Stimulated activated CD8-positive, alpha-beta memory T cell treated with anti-CD3 and anti-CD28 coated beads, Interleukin-7, amount 100 ng/mL, for 24 hours (primary cell): ENCODE measurements at places on chromosomes 7 and 10.

DNA sequence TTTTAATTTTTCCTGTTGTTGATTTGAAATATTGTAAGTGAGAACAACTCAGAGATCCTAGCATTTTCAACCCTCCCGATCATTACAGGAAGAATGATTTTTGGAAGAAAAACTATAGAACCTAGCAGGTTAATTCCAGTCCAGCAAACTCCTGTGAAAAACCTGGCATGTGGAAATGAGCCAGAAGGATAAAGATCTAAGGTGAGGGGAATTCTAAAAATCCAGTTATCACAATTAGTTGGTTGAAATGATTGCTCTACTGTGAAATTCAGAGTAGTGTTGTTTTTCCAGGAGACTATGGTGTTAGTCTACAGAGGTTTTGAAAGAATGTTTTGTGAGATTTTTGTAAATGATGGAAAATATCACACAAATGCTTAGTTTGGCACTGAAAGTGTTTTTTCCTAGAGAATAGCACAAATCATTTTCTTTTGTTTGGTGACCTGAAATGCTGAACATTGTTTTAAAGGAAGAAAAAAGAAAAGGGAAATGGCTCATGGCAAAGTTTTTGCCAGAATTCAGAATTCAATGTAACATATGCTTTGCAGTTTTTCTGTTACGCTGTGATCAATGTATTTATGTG lies 152.4 kb upstream of the SLC26A5 start:
- no peak for DNase-seq

DNA sequence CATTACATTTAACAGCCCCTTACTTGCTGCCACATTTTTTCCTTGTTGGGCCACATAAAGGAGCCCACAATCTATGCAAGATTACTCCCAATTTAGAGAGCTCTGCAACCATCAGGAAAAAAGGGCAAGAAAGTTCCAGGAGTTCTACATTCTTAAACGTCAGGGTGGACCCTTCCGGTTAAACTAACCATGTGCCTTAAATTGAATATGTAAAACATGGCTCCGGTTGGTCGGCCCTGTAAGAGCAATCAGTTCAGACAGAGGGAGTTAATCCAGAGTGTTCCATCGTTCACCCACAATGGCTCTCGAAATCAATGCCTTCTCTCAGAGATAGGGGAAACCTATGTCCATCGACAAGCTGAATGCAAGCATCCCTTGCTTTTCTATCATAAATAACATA lies 253.7 kb upstream of the PFKP start:
- DNase-seq, result no peak

GRCh38 chr10:16231734-16232435 lies 204.9 kb upstream of the PTER start:
- DNase-seq, result no peak

GRCh38 chr7:45923290-45923689 lies 2.2 kb upstream of the IGFBP3 start:
- no peak for DNase-seq
